ENCODE measurements at places on chromosomes 5 and 9.
A peak's percentile ranks its signal among the peaks of the same experiment; 100 is the strongest.

GRCh38 chr5:83726912-83727311 is 6.3 kb upstream of the HAPLN1 start:
- DNase-seq: no peak

- DNase-seq: no peak
Observed at GRCh38 chr5:167916261-167916691, 375.2 kb upstream of the WWC1 start.

- no peak for DNase-seq
Observed at GRCh38 chr9:38233343-38233742, 159.2 kb upstream of the ALDH1B1 start.

GRCh38 chr9:101372327-101373118 is 12.3 kb downstream of the BAAT start:
- no peak for DNase-seq

- no peak for DNase-seq
Observed at GRCh38 chr5:157004893-157005551, 42.0 kb upstream of the TIMD4 start.

- DNase-seq: peak; percentile 86
Observed at GRCh38 chr9:120985819-120986222, 59.2 kb upstream of the TRAF1 start.

GRCh38 chr5:97088774-97089148 is 53.6 kb downstream of the LIX1 start:
- no peak for DNase-seq

DNA sequence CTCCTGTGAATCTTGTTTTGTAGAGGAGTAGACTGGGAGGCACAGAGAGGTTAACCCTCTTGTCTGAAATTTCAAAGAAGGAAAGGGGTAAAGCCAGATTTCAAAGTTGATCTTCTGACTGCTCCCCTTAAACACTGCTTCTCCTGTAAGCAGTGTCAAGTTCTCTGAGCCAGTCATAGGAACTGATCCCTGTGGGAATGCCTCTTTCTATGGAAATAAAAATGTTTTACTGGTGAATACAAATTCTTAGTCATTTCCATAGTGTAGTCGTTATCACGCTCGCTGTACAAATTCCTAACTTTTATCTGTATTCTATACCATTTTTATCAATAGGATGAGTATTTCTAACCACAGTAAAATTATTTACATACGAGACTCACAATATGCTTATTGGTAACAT is 66.3 kb upstream of the PRRC1 start:
- no peak for DNase-seq

DNA sequence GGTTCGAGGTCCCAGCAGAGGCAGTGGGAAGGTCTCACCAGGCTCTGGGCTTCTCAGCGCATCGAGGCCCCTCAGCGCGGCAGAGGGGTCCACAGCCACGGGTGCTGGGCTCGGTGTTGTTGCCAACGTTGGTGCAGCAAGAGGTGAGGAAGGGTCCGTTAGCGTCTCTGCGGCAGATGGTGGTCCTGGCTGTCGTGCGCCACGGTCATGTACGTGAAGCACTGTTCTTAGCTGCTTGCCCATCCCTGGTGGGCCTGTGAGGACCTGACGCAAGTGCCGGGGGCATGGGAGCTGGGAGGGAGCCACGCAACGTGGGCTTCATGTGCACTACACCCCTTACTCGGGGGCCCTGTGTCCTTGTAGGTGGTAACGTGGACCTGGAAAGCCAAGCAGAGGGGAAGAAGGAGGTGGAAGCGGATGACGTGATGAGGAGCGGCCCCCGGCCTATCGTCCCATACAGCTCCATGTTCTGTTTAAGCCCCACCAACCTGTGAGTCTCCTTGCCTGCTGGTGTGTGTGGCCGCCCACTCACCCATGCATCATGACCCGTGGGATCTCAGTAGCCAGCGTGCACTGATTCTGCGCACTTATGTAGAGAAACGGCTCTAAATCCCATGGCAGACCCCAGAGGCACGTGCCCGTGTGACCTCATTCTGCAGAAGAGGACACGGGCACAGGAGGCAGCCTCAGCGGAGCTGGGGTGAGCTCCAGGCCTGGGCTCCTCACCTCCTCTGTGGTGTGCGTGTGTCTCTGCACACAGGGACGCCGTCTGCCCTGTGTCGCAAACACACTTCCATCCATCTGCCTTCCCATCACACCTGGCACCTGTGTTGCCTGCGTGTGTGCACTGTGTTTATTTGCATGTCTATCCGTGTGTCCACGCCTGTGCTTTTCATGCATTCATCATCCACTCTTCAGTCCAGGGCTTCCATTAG is 166.1 kb downstream of the CACNA1B start:
- DNase-seq: no peak

DNA sequence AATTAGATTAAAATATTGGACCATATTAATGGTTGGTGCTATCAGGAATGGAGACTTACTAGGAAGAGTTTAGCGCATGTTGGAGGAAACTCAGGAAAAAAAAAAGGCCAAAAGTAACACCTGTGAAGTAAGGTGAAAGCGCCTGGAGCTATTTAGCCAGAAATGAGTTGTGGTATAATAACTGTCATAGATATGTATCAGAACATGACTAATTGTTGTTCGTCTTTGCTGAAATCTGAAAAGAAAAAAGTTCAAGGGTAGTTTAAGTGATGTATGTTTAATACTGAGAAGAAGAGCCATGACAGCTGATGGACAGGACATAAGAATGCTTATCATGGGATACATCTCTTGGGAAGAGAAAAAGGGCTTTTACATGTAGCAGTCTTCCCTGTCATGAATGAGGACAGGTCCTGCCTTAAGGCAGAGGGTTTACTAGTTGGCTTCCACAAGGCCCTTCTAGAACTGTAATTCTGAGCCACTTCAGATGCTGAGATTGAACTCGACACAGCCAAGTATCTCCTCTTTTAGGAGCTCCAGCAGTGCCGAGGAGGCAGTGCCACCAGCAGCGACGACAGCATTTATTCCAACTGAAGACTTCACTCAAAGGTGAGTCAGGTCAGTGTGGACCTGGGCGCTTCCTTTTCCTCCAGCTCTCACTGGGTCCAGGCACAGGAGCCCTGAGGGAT is 940 bp upstream of the CAMK4 start:
- DNase-seq: no peak

- DNase-seq: no peak
Observed at GRCh38 chr9:79447762-79448161, 124.0 kb upstream of the TLE4 start.

DNA sequence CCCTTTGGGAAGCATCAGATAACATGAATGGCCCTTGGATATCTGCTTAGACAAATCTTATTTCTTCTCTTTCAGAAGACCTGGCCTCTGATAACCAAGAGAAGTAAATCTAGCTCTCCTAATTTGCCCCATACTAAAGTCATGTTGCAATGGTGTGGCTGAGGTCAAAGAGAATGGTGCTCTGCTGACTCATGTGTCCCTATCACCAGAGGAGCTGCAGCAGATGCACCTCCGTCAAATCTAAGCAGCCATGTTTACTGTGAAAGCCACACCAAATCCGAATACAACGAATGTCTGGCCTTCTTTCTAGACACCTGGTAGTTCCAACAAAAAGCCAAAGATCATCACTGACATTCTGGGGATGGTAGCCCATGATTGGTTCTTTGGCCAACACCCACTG is 23.2 kb downstream of the RETREG1 start:
- no peak for DNase-seq

GRCh38 chr9:128940271-128940921 is 7.0 kb downstream of the DOLK start:
- no peak for DNase-seq

- DNase-seq: no peak
Observed at GRCh38 chr5:158634714-158635113, 465.0 kb downstream of the EBF1 start.

GRCh38 chr5:143514616-143515335 is 111.3 kb upstream of the NR3C1 start:
- DNase-seq: no peak

GRCh38 chr5:173056783-173057061 is 570 bp downstream of the CREBRF start:
- DNase-seq: no peak

- no peak for DNase-seq
Observed at GRCh38 chr9:107813287-107813686, 323.7 kb upstream of the KLF4 start.

DNA sequence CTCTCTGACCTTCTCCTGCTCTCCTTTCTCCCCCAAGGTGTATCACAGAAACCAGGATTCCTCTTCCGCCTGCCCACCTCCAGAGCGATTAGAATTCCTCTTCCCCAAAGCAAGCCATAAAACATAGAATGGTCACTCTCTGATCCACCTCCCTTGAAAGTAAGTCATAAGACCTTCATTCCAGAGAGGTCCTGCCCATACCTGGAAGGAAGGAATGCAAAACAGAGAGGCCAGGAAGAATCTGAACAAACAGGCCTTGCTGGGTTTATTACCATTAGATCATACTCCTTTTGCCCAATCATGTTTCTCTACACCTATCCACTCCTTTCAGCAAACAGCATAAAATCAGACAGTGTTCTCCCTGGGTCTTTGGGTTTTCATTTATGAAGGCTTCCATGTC is 21.0 kb downstream of the CDKL3 start:
- DNase-seq: no peak

DNA sequence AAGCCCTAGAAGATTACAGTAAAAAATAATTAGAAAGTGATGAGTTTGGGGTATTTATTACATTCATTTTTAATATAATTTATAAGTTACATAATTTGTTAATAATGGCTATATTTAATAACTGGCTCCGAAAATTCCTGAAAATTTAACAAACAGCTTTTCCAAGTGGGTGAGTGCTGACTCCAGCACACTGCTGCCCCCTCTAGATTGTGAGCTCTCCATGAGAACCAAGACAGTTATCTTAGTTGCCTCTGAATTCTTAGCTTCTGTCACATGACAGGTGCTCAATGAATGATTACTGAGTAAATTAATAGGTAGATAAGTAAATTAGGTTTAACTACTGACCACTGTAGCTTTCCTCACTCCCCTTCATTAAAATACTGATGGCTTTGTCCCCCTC is 7.8 kb downstream of the KLHL3 start:
- no peak for DNase-seq

GRCh38 chr5:140345919-140346347 is 470 bp downstream of the HBEGF start:
- peak; percentile 71 for DNase-seq

DNA sequence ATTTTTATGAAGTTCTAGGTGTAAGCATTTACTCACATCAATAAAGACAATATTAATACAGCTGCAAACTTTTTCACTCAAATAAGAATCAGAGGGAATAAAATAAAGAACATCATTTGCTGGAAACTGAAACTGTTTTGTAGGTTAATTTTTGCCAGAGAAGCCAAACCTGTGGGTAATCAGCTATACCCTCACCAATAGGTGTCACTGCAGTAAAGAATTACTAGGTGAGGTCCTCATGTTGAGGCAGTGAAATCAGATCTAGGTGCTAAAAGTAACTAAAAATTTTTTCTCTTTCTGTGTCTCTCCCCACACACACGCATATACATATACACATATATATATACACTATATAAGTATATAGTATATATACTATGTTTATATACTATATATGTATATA is 1016.3 kb upstream of the SEMA6A start:
- DNase-seq: peak; percentile 32

DNA sequence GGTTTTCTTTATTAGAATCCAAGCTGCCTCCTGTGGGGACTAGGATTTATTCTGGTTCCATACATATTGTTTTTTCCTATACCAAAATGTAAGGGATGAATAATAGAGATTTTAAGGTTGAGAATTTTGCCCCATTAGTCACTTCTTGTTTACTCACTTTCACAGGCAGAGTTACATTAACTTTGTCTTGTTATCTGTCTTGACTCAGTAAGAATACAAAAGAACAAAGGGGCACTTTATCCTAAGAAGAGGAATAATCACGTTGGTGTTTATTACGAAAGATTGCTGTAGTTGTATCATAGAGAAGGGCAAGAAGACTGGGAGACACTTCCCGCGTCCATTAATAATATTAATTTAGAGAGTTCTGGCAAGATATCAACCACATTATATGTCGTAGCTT is 599.7 kb upstream of the FTMT start:
- DNase-seq: peak; percentile 34

DNA sequence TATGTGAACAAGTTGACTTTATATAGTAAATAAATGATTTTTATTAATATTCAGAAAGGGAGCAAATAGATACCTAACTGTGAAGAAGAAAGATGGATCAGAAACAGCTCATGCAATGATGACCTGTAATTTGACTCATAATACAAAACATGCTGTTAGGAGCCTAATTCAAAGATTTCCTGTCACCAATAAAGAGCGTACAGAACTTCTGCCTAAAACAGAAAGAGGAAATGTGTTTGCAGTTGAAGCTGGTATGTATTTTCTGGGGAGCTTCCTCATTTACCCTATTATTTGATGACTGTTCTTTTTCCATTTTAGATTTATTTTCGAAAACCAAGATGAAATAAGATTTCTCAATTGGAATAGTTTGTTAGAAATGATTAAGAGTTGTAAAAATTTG is 11.4 kb downstream of the YTHDC2 start:
- DNase-seq: no peak

- DNase-seq: no peak
Observed at GRCh38 chr9:19213823-19214222, 16.7 kb upstream of the DENND4C start.

- DNase-seq: no peak
Observed at GRCh38 chr5:170819824-170820223, 36.3 kb downstream of the GABRP start.

GRCh38 chr9:93659837-93660177 is 83.4 kb downstream of the PHF2 start:
- DNase-seq: no peak

DNA sequence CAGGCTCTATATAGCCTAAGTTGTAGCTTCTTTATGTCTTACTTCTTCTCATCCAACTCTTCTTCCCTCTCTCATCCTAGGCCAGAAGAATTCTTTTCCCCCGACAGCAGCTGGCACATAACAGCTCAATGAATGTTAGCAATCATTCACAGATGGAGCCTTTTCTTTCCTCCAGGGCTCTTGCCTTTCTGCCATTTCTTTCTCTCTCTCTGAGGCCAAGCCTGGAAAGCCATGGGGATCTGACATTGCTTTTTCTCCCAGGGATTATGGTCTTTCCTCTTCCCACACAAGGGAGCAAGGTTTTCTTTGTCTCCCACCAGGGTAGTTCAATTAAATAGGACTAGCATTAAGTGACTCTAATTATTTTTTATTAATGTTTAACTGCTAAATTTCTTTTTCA is 20.5 kb downstream of the SMIM15 start:
- DNase-seq: no peak
